Activated CD8-positive, alpha-beta memory T cell treated with anti-CD3 and anti-CD28 coated beads for 1 hour (primary cell): ENCODE measurements at places on chromosomes 13 and 19.

DNA sequence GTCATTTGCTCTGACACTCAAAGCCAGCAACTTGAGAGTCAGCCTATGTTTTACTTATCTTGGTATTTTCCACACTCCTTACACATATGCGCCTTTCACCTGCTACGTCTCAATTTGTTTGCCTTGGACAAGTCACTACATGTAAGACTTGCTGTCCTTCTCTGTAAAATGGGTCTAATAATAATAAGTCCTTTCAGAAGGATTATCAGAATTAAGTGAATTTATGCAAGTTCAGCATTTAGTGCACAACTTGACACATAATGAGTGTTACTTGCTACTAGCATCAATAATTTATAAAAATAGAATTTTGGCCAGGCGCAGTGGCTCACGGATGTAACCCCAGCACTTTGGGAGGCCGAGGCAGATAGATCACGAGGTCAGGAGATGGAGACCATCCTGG is 71.1 kb upstream of the UBL3 start:
- DNase-seq, result no peak

GRCh38 chr19:48095612-48096175 is 14.9 kb downstream of the PLA2G4C start:
- DNase-seq, result no peak

DNA sequence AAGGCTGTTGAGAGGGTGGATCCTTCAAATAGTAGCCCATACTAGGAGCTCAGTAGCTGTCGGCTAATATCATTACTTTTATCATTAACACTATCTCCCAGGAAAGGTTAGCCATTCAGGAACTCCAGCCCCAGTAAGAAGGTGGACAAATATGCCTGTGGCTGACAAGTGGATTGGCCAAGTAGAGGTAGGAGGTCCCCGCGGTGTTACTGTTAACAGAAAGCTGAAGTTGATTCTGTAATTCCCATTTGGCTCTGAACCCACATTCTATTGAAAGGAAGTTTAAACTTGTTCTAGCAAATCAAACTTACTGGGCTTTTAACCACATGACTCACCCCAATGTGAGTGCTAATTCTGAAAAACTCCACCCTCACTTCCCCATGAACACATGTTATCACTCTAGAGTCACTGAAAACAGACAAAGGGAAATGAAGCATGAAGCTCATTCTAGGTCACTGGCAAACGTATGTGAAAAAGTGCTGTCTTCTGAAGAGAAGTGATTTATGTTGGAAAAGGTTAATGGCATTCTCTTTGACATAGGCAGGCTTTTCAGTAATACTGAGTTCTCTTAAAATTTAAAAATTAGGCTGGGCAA is 273.5 kb downstream of the FGF14 start:
- no peak for DNase-seq

DNA sequence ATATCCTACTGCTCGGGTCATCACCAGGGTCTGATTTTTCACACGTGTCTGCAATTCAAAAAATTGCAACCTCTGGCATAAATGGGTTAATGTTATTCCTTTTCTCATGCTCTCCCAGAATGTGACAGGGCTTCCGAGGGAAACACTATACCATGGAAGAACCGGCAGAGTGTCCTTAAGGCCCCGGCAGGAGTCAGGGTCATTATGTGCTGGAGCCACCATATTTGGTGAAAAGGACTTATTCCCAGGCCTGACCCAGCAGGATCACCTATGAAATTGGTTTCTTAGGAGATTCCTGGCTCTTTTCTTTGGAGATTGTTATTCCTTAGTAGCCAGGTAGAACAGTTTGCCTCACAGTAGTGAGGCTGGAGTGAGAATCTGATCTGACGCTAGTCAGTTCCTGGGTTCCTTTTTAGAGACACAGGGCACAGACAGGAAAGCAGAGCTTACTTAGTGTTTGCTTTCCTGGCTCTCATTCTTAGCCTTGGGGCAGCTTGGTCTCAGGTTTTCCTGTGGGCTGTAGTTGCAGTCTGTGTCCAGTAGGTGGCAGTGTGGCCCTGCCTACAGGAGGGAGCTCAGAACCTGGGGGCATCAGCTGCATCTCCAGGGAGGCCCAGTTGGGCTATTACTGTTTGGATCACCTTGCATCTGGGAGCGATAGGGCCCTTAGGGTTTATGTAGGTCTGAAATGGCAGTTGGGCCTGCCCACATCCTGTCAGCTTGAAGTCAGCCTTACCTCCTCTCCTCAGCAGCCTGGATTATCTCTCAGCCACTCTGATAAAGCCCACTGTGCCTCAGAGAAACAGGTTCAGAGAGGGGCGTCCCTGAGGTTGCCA is 12.4 kb downstream of the SNRNP70 start:
- DNase-seq, result no peak

DNA sequence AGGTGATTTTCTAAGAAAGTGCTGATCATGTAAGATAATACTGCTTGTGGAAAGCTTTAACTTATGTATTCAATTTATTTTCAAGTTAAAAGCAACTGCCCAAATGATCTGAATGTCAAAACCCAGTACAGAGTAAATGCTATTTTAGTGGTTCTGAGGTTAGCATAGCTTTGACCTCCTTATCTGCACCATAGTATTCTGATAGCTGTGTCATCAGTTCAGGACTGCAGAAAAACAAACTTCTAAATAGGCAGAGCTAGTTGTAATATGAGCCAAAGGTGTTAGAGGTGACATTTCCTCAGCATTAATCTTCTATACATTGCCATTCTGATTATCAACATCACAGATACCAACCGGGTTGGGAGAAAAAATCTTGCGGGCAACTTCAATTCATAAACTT is 758.7 kb downstream of the SLITRK5 start:
- DNase-seq, result no peak
